ENCODE measurements at places on chromosomes 7 and 10. TPM values are rescaled to one million over a fixed set of nuclear protein-coding genes. Genes with fewer than 3 reads are reported as not detected.

Gene POLR2J2
- total RNA-seq: 2.1 TPM

Gene CYP2C19
- total RNA-seq: not detected

Gene OR2A7
- 0.20 TPM for total RNA-seq

Gene SEMA3C
- 46.4 TPM for total RNA-seq

Gene DPYSL4
- 28.4 TPM for total RNA-seq

Gene FAM25C
- total RNA-seq: not detected

Gene TAX1BP1
- 60.8 TPM for total RNA-seq

Data from cardiac ventricle fibroblast (primary cell).